ENCODE measurements at places on chromosomes 4 and X. TPM values are rescaled to one million over a fixed set of nuclear protein-coding genes. Genes with fewer than 3 reads are reported as not detected.

GAGE13 gene
- total RNA-seq = not detected

SATL1 gene
- total RNA-seq = 1.2 TPM

NSG1 gene
- 218 TPM for total RNA-seq

PFKFB1 gene
- total RNA-seq = not detected

XK gene
- 3.3 TPM for total RNA-seq

MGAT4D gene
- total RNA-seq = not detected

CCNA2 gene
- total RNA-seq = 8.0 TPM

SPANXC gene
- not detected for total RNA-seq

PPBP gene
- total RNA-seq = 5.9 TPM

ZMAT1 gene
- 7.5 TPM for total RNA-seq

NSDHL gene
- total RNA-seq = 14.5 TPM

RLIM gene
- 128 TPM for total RNA-seq

STOX2 gene
- 42.3 TPM for total RNA-seq

NPY2R gene
- 1.2 TPM for total RNA-seq

SSX3 gene
- total RNA-seq = not detected

GCNA gene
- 3.0 TPM for total RNA-seq

MAGEC2 gene
- total RNA-seq = not detected

MED12 gene
- total RNA-seq = 24.6 TPM

PPP1R2C gene
- total RNA-seq = not detected

FGF5 gene
- total RNA-seq = 1.6 TPM

GAGE12J gene
- total RNA-seq = not detected

ASB11 gene
- total RNA-seq = not detected

ARAP2 gene
- 91.2 TPM for total RNA-seq

VSIG4 gene
- total RNA-seq = 22.6 TPM

Data from occipital lobe (tissue), 3 donors.